ENCODE measurements at places on chromosomes 2 and 18.

DNA sequence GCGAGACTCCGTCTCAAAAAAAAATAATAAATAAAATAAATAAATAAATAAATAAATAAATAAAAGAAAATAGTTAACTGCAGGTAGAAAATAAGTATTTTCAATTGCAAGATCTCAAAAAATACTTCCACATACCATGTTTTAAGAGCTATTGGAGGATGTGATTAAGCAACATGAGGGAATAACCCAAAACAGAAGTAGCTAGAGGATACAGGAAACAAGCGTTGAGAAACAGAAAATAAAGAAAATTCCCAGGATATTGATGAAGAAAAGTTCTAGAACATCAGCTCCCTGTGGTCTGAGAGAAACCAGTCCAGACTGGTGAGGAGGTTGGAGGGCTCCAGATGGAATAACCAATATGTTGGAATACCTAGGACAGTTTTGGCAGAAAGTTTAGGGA lies 57.3 kb upstream of the RND3 start:
- DNase-seq = no peak

DNA sequence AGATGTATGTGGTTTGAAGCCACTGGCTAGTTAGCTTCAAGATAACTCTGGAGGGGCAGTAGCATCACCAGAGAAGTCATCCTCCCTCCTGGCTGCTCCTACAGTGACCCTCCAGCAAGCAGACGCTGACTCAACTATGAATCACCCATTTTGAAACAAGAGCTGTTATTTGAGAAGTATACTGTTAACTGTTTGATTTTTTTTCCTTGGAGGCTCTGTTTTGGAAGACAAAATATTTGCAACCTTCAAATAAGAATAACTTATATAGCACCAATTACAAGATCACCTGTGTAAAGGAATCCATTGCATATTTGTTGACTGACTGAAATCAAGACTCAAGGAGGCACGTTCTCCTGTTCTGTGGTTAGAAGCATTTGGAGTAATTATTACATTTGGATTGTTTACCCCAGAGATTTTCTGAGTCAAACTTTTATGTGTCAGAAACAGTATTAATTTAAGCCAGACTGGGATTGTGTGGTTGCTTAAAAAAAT lies 313.8 kb downstream of the MTX2 start:
- DNase-seq = no peak

GRCh38 chr2:204775766-204776165 lies 230.5 kb downstream of the PARD3B start:
- DNase-seq = no peak

DNA sequence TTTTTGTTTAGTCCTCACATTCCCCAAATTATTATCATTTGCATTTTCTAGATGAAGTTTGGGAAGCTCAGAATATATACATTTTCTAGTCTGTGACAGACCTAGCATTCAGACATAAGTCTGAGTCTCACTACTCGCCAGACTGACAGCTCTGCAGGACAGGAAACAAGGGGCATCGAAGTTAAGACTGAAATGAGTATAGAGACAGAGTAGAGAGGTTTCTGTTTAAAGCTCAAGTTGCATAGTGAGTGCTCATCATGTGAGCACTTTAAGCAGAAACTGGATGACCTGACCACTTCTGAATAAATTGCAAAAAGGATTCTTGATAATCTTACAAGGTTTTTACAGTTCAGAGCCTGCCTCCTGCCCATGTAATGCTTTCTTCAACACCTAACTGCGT lies 1.1 kb downstream of the HADHB start:
- no peak for DNase-seq

GRCh38 chr18:6428851-6429395 lies 14.2 kb upstream of the L3MBTL4 start:
- no peak for DNase-seq

DNA sequence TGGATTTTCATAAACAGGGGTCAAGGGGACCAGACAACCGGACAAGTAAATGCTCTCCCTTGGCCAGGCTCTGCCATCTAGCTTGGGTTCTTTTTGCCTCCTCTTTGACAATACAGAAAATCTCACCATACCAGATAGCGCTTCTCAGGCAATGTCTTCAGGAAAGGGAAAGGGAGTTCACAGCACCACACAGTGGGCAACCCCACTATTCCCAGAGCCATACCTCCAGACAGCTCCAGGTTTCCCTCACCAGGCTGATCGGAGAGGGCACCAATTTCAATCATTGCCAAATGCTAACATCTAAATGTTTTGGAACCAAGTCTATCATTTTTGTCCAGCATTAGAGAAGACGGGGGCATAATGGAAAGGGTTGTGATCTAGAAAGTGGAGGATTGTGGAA lies 28.1 kb downstream of the CCDC68 start:
- DNase-seq = no peak

- DNase-seq = no peak
Observed at GRCh38 chr2:214808981-214809750, at the start of gene BARD1. Gene BARD1, minus strand, starts transcription at chr2:214809683. Its CDS starts 114 bp downstream, at chr2:214809569.

GRCh38 chr2:1936427-1936980 lies 192.2 kb upstream of the PXDN start:
- DNase-seq = no peak

DNA sequence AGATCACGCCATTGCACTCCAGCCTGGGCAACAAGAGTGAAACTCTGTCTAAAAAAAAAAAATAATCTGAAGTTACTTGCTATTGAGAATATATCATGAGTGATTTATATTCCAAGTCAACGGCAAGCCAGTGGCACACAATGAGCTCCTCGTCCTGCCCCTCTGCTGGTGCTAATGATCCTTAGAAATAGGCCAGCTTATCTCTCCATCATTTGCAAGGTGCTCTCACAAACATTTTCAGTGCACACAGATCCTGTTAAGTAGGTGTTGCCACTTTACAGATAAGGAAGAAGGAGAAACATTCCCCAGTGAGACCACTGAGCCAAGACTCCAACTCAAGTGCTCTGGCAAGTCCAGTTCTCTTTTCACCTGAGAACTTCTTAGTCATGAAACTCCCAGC lies 91.3 kb upstream of the GPR45 start:
- no peak for DNase-seq

- DNase-seq = no peak
Observed at GRCh38 chr2:36677386-36677785, 19.1 kb upstream of the VIT start.

DNA sequence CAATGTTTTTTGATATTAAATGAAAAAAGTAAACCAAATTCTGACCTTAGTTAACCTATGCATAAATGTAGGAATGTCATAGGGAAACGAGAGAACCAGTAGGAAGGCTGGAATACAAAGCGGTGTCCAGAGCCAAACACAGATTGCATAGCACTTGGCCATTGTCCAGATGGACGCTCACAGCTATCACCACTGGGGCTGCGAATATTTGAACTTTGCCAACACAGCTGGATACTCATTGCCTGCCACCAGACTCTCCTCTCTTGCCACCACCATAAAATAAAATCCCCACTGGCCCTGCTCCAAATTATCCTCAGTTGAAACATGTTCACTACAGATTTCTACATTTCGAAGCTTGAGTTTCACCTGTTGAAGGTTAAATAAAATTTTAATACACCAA lies 159.3 kb upstream of the GULP1 start:
- DNase-seq = no peak

GRCh38 chr2:10481666-10482157 lies 33.6 kb upstream of the ODC1 start:
- no peak for DNase-seq

DNA sequence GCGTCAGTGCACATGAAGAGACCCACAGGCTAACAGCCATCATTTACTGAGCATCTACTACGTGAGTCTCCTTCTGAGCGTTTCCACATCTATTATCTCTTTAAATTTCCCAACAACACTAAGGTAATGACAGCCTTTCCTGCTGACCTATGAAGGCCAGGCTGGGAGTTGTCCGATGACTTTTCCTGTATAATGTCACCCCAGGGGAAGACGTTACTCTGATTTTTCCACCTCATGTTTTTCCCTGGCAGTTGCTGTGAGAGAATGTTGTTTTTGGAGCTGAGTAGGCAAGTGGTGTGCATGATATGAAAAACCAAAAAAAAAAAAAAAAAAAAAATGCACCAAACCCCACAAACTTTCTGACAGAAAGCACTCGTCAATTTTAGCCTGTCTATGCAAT lies 207.6 kb downstream of the SLC8A1 start:
- no peak for DNase-seq

DNA sequence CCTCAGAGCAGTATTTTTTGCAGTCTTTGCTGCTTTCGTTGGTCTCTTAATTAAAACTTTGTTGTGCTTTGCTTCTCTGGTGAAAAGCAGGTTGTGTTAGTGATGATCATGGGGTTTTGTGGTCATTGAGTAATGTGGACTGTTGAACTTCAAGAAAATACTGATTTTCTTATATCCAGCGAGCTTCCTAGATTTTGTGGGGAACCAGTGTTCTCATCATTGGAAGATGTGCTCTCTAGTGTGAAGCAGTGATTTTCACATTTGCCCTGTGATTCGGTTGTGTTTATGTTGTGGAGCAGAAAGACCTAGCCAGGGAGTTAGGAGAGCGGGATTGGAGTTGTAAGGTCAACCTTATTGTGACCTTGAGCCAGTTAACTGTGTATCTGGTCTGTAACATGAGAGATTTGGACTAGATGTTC lies 12.4 kb downstream of the ASAP2 start:
- DNase-seq = no peak
